ENCODE measurements at places on chromosomes 5 and 9.

DNA sequence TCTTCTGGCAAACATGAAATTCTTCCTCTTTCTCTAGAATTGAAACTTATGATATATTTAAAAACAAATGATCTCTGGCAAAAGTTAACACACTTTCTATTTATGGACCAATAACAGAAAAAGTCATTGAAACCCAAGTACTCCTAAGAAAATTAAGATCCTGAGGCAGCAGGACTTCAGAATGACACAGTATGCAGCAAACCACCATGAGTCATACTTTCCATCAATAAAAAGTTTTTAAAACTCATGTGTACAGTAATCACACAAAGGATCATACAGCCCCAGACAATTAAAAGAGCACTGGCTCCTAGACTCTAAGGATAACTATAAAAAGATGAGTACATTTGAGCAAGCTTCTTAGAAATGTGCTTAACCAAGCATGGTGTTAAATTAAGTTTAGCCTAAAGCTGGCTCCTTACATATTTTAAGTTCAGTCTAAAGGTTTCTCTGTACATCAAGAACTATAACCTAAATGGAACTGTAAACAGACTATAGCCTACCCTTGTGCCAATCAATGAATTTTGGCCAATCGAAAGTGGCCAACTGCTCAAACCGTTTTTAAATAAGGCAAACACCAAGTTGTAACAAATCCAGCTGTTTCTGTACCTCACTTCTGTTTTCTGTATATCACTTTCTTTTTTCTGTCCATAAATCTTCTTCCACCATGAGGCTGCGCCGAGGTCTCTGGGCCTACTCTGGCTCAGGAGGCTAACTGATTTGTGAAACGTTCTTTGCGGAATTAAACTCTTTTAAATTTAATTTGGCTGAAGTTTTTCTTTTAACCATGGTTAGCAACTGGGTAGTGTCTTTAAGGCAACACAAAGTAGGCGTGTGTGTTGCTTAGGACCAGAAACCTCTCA lies 232.1 kb upstream of the PIK3R1 start:
- no peak for DNase-seq

GRCh38 chr9:72327631-72328030 lies 37.4 kb downstream of the ZFAND5 start:
- no peak for DNase-seq

- DNase-seq = no peak
These were observed 118.6 kb downstream of the FGF18 start for GRCh38 chr5:171537923-171538537.

- DNase-seq = no peak
These were observed 160.0 kb downstream of the CDH12 start for GRCh38 chr5:22693121-22693520.

GRCh38 chr5:56529666-56530430 lies 285.5 kb upstream of the MAP3K1 start:
- DNase-seq = no peak

DNA sequence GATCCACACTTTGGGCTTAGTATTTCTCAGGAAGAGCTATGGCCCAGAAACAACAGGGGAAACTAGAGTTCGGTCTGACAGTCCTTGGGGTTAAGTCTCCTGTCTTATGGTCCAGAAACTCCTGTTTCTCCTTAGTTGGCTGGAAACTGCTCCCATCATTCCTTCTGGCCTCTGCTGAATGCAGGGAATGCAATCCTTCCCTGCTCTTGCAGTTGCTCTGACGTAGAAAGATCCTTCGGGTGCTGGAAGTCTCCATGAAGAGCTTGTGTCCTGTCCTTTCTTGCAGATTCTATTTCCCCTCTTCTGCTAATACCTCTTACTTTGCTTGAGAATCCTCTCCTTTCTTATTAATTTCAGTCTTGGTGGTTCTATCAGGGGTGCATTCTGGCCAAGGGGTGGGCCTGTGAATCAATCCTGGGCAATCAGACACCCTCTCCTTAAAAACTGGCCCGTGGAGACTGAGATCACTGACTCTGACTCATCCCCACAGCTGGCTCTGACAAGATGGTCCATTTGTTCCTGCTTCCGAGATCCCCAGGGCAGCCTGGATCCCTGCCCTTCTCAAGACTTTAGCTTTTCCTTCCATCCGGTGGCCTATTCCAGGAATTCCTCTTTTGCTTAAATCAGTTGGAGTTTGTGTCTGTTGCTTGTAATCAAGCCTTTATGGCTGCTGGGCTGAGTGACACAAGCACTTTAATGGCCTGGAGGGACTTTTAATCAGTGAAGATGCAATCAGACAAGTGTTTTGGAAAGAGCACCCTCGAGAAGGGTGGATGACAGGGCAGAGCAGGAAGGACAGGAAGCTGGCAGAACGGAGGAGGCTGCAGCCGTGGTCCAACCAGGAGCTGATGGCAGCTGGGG lies 23.7 kb downstream of the PTGS1 start:
- peak; percentile 68 for DNase-seq

- DNase-seq = no peak
These were observed 212.2 kb downstream of the TRIO start for GRCh38 chr5:14355391-14355790.

- no peak for DNase-seq
These were observed 68.0 kb upstream of the FANCC start for GRCh38 chr9:95385521-95385920.

- no peak for DNase-seq
These were observed 135.6 kb downstream of the ACTL7B start for GRCh38 chr9:108720191-108720642.

- no peak for DNase-seq
These were observed 21.9 kb downstream of the ZDHHC21 start for GRCh38 chr9:14671377-14671776.

GRCh38 chr9:82991671-82992070 lies 71.3 kb downstream of the RASEF start:
- peak; percentile 23 for DNase-seq

DNA sequence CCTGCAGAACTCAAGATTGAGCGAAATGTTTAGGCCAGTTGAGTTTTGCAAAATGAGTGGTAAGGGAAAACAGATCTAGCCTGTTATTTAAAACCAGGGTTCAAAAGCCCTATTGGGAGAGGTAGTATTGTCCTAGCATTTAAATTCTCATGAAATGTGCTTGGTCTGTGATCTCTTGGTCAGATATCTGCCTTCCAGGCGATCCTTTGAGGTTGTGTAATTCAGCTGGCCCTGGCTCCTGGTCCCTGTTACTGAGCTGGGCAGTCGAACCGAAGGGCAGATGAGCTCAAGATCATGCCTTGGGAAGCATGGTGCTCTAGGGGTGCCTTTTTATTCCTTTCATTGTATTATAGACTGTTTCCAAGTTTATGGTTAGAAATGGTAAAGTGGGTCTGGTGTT lies 14.4 kb downstream of the SAP30L start:
- no peak for DNase-seq

- no peak for DNase-seq
These were observed 37.1 kb upstream of the TNC start for GRCh38 chr9:115155037-115155436.

DNA sequence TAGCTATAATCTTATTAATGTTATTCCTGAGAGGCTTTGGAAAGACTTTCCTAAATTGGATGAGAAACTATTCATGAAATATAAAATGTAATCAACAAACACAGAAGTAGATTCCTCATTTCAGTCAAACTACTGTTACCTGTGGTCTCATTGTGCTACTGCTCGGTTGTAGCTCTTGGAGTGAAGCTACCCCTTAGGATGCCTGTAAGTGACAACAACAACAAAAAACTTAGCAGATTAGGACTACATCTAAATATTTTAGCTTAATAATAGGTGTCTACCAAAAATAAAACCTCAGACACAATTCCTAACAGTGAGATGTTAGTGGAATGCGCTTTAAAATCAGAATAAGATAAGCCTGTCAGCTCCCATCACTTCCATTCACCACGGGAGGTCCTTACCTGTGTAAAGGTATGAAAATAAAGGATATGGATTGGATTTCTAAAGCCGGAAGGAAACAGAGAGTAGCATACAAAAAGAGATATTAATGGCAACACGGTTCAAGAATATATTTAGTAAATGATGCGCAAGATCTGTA lies 369.2 kb downstream of the OSTF1 start:
- DNase-seq = no peak

DNA sequence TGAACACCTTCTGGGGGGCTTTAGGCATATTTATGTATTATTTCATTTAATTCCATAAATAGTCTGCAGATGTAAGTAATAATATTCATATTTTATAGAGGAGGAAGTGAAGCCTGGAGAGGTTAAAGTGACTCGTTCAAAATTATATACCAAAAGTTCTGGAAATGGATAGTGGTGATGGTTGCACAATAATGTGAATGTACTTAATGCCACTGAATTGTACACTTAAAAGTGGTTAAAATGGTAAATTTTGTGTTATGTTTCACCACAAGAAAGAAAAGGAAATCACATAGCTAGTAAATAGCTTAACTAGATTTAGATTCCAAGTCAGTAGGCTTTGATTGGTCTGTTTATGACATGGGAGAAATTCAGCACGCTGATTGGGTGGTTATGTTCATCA lies 13.0 kb upstream of the TMEFF1 start:
- DNase-seq = no peak

GRCh38 chr9:97367729-97368128 lies 44.2 kb upstream of the TDRD7 start:
- no peak for DNase-seq

DNA sequence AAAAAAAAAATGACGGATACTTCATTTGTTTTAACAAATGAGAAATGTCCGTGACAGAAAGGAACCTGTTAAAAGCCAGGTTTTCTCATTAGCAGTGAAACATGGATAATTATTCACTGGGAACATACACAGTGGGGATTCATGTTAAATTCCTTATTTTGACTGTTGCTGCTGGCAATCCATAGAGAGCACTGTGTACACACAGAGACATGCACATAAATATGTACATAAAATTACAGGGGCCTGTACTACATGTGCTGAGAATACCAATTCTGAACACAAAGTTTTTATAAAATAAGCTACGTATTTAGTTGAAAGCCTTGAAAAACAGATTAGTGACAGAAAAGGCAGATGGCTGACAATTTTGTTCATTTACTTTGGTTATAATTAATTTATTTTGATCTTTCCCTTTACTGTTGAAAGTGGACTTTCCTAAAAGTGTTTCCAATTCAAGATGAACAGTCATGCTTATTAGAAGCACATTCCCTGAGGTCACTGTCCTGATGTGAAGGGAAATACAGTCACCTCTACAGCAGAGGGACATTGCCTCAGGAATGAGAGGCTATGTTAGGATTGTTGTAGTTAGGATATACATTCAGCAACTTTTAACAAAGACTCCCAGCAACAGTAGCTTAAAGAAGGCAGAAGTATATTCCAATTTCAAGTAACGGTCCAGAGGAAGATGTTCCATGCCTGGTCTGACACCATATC lies 166.7 kb downstream of the SAXO1 start:
- no peak for DNase-seq

- no peak for DNase-seq
These were observed 87.9 kb upstream of the IFNK start for GRCh38 chr9:27436234-27436633.

DNA sequence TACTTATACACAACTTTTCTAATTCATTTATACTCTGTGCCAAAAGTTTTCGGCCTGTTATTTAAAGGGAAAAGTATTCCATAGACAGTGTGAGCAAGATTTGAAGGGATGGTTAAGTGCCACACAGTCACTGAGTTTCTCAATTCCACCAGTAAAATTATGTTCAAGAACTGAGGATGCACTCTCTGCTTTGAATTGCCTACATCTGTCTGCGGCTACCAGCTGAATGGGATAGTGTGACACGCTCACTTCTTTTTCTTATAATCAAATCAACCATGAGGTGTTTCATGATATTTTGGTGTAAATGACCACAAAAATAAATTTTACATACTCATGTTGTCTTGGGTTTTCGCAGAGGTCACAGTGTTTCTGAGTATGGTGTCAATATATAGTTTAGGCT lies 218.4 kb upstream of the TMEM161B start:
- no peak for DNase-seq

DNA sequence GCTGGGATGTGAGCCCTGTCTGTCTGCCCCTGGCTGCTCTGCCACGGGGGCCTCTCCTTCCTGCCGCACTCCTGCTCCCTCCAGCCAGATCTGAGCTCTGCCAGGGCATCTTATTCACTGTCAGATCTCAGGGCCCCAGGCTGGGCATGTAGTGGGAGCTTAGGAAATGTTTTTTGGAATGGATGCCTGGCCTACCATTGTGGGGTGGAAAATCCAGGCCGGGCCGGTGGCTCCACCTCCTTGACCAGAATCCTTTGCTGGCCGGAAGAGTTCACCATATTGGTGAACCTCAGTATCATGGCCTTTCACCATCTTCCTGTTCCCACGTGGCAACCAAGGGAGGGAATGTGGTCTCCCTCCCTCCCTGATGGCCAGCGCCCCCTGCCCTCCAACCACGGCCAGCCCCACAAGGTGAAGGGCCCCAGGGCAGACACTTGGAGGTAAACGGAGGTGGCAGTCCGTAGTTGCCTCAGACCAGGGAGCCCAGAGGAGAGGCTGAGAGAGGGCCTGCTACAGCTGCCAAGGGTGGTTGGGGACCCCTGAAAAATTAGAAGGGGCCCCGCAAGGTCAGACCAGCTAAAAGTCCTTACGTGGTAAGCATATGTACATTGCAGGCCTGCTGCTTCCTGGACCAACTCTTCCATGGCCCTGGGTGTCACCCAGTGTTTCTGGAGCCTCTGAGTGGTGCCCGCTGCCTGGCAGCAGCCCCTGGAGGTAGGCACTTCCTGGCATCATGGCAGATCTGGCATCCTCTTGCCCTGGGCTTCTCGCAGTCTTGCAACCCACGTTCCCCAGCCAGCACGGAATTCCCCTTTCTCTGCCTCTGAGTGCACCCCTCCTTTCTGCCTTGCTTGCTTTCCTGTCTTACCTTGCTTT lies 153.3 kb downstream of the RGS3 start:
- peak; percentile 68 for DNase-seq

GRCh38 chr5:6708814-6709213 lies 4.4 kb upstream of the TENT4A start:
- no peak for DNase-seq

GRCh38 chr9:3743901-3744413 lies 218.2 kb upstream of the RFX3 start:
- DNase-seq = no peak

GRCh38 chr5:15757103-15757502 lies 257.1 kb downstream of the FBXL7 start:
- no peak for DNase-seq

- no peak for DNase-seq
These were observed 123.9 kb downstream of the PPP2R2B start for GRCh38 chr5:146754621-146755020.

GRCh38 chr5:76626738-76627137 lies 3.5 kb upstream of the F2RL2 start:
- DNase-seq = no peak

DNA sequence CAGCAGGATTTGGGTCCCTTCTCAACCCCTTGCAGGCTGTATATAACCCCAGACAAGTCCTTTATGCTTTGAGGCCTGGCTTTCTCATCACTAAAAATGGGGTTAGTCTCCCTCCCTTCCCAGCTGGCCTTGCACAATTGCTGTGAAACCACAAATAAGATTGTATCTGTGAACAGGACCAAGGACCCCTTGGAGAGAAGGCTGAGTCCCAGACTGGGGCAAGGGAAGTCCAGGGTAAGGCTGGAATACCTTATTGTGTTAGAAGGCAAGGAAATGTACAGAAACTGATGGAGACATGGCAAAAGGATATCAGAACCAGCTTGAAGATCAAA lies 11.4 kb downstream of the MACROH2A1 start:
- no peak for DNase-seq

Measured in right hindlimb (tissue), 1 donor.